ENCODE measurements at places on chromosomes 2 and 18.

- no peak for DNase-seq
These were observed 150.8 kb downstream of the PTRHD1 start for GRCh38 chr2:24642351-24642750.

DNA sequence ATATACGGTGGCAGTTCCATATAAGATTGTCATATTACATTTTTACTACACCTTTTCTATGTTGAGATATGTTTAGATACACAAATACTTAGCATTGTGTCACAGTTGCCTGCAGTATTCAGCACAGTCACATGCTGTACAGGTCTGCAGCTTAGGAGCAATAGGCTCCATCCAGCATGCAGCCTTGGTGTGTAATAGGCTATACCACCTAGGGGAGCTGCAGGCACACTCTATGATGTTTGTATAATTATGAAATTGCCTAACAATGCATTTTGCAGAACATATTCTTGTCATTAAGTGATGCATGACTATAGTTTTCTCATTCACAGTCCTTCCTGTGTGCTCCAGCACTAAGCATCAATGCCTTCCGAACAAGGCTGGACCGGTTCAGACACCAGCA, 133.4 kb downstream of the NDUFA10 start:
- DNase-seq, result no peak

- DNase-seq, result no peak
These were observed 6.0 kb upstream of the CIB4 start for GRCh38 chr2:26646986-26647672.

GRCh38 chr2:70357684-70358071, 55.8 kb upstream of the FAM136A start:
- peak; percentile 32 for DNase-seq

- DNase-seq, result no peak
These were observed 19.7 kb upstream of the NYAP2 start for GRCh38 chr2:225379856-225380255.

GRCh38 chr2:60822987-60823386, 58.4 kb upstream of the REL start:
- no peak for DNase-seq

GRCh38 chr2:156810094-156810493, 373.9 kb downstream of the GPD2 start:
- DNase-seq, result no peak

DNA sequence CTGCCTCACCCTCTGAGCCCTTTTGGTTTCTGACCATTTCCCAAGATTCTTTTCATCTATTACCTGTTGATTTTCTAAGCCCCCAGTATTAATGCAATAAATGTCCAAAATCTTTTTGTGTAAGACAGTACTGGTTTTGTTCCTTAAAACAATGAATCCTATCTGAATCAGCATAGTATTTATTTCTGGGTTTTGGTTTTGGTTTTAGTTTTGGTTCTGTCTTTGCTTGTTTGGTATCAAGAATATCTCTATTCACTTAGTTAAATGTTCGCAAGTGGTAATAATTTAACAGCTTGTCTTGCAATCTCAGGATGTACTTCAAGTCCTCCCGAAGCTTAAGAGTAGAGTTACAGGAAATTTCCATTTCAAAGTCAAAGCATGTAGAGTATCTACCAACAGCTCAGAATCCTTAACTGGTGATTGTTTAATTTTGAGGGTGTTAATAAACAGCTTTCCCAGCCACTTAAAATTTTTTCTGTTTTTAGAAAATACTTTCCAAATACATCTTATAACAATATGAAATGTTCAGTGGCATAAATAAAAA, 67.7 kb upstream of the NEDD4L start:
- DNase-seq, result no peak

- DNase-seq, result no peak
These were observed 153.2 kb downstream of the HDAC4 start for GRCh38 chr2:239247401-239248245.

GRCh38 chr2:69251943-69252342, 135.1 kb downstream of the GFPT1 start:
- no peak for DNase-seq

DNA sequence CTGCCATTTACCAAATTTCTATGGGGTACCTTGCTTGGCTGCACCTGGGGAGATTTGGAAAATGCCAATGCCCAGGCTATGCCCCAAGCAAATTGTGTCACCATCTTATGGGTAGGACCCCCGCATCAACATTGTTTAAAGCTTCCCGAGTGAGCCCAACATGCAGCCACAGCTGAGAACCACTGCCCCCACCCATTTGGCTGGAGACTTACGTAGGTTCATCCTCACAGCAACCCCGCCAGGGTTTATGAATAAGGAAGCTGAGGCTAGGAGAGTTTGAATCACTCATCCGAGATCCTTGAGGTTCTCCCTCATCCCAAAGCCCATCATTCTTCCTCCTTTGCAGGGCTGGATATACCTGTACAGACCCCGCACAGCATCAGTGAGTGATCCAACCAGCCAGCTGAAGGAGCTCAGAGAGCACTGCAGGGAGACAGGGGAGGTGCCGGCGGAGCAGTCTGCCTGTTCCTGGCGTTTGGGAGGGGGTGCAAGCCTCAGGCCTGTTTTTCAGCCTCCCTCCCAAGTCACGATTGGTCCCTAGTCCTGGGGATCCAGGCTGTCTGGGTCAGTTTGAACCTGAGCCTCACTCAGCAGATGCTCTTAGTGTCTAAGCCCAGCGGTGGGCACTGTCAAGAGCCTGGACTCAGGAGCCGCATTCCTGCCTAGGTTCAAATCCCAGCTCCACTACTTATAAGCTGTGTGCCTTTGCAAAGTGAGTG, 164.9 kb downstream of the SMAD7 start:
- no peak for DNase-seq

- DNase-seq, result no peak
These were observed 4.2 kb downstream of the CAPN10 start for GRCh38 chr2:240590681-240591111.

- peak; percentile 98 for DNase-seq
These were observed 122.7 kb downstream of the COL6A3 start for GRCh38 chr2:237291138-237291792.

- no peak for DNase-seq
These were observed 201.1 kb downstream of the PRKCE start for GRCh38 chr2:45852450-45853150.

GRCh38 chr2:236928380-236929037, 157.2 kb upstream of the COPS8 start:
- DNase-seq, result no peak

- no peak for DNase-seq
These were observed 91.3 kb downstream of the SATB2 start for GRCh38 chr2:199366406-199366805.

- no peak for DNase-seq
These were observed 32.0 kb upstream of the MC4R start for GRCh38 chr18:60404486-60405085.

- no peak for DNase-seq
These were observed 3.5 kb upstream of the RHOB start for GRCh38 chr2:20443276-20443920.

Data from GM04504 (cell line).